ENCODE measurements at places on chromosomes 12 and 14.

DNA sequence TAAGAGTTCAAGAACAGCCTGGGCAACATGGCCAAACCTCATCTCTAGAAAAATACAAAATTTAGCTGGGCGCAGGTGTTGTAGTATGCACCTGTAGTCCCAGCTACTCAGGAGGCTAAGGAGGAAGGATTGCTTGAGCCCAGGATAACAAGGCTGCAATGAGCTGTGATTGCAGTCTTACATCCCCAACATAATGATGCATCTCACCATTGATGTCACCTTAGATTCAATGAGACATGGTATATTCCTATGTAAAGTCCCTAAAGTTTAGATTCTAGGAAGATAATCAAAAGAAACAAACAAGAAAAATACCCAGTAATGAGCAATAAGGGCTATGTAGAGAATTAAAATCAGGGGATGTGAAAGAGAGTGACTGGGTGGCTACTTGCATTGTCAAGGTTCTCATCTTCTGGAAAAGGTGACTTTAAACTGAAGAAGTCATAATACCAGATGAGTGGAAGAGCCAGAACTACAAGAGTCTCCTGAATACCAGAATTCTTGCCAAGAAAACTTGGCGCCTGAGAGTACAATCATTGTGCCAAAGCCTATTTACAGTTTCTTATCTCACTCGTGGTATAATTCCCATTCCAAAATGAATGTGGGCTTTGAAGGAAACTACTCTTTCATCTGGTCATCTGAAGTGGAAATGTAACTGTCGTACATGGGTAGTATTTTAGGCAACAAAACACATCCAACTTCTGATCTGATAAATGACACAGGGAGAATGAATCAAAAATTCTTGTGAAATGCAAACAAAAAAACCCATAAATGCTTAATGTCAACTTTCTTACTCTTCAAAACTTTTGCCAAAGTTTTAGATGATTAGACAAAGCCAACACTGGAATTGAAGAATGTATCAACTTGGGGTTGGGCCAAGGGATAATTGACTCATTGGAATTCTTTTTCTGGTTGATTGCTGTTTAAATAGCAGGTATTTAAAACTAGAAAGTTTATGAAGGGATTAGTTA is 81.1 kb upstream of the ST8SIA1 start:
- DNase-seq = no peak

GRCh38 chr12:40233741-40234367 is 9.1 kb downstream of the LRRK2 start:
- no peak for DNase-seq

GRCh38 chr12:108597559-108598471 is at the start of gene TMEM119:
Gene TMEM119, minus strand, starts transcription at chr12:108598084. Its CDS starts 5,701 bp downstream, at chr12:108592383.
- no peak for DNase-seq

GRCh38 chr14:95659990-95660385 is 26.2 kb upstream of the TCL1B start:
- no peak for DNase-seq

GRCh38 chr14:64591809-64592208 is 42.0 kb downstream of the PPP1R36 start:
- no peak for DNase-seq

DNA sequence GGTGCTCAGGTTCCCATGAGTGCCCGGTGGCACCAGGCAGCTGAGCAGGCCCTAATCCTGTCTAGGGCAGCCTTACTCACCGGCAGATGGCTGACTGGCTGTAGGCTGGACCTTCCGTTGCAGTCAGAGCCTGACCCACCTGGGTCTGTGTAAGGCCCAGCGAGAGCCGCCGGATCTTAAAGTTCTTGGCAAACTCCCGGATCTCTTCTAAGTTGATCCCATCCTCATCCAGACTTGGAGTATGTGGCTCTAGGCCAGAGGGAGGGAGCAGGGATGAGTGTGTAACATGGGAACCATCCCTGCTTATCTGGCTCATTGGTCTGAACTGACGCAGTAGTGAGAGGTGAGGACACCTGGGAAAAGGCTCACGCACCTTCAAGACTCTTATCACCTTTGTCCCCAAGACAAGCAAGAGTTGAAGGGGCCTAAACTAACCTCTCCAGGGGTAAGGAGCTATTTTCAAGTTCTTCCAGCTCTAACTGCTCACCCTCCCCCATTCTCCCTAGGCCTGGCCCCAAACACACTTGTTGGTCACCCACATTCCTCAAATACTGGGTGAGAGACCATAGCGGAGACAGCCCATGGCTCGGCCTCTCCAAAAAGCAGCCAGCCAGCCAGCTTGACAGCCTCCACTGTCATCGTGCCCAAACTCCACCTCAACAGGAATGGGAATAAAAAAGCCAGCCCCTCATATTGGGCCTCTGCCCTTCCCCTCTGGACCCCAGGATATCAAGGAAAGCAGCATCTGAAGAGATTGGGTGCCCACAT is 18.8 kb upstream of the TFCP2 start:
- DNase-seq = no peak

DNA sequence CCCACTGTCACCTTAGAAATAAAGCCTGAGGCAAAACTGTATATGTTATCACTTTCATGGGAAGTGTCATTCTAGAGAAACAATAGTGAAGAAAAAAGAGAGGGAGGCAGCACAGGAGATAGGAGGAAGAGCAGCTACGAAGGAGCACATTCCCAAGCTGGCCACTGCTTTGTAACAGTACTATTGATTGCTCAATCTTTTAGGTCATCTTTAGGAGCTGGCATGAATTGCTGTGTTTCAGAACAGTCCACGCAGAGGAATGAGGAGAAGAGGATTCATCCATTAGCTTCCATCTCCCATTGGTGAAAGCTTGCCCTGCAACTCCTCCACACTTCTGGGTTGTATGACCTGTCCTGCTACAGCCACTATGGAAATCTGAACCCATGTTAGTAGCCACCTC is 372.5 kb upstream of the DDHD1 start:
- DNase-seq = no peak

GRCh38 chr12:47828976-47829482 is 9.3 kb upstream of the HDAC7 start:
- no peak for DNase-seq

GRCh38 chr12:91702843-91703425 is 442.7 kb downstream of the BTG1 start:
- no peak for DNase-seq

GRCh38 chr14:73173092-73173735 is 36.9 kb downstream of the PSEN1 start:
- DNase-seq = no peak

DNA sequence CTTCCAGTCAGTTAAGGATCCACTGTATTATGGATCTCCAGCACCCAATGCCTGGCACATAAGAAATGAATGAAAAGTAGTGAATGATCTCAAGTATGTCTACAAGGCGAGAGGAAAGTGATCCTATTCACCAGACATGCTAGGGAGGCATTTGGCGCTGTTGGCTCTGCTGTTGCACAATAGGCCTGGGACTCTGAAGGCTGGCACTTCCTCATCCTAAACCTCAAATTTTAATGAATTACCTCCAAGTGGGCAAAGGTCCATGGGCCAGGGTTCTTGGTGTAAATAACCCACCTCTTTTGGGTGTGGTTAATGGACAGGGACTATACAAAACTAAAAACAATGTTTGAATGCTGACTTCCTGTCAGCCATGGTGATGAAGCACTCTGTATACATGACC is 173.4 kb upstream of the PZP start:
- DNase-seq = no peak

Measured in stimulated activated CD8-positive, alpha-beta memory T cell treated with anti-CD3 and anti-CD28 coated beads, Interleukin-15, amount 100 ng/mL, for 4 hours (primary cell).